T1000 (cell line): ENCODE measurements at places on chromosomes 6 and 20.

DNA sequence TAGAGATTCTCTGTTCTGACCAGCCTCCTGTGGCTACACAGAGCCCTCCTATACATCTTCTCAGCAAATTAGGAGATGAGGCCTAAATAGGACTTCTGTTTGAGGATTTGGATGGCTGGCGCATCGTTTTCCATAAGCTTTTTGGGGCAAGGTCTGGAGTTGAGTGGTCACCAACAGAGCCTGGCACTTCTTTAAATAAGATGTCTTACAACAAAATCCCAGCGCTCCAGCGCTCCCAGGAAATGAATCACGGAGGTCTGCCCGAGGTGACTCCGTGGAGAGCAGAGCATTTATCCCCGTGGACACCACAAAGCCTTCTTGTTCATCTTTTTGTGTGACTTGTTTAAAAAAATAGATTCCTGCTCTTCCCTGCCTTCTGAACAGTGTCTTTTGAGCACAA is 75.3 kb downstream of the GNAS-AS1 start:
- no peak for DNase-seq

GRCh38 chr20:34129518-34130162 is 17.6 kb upstream of the EIF2S2 start:
- DNase-seq = peak; percentile 34

GRCh38 chr20:8254911-8255582 is 123.0 kb downstream of the PLCB1 start:
- DNase-seq = no peak

GRCh38 chr6:126433927-126434326 is 94.0 kb downstream of the CENPW start:
- no peak for DNase-seq

- DNase-seq = no peak
Observed at GRCh38 chr20:10647471-10647870, 26.3 kb downstream of the JAG1 start.

GRCh38 chr6:129262661-129263060 is 379.7 kb downstream of the LAMA2 start:
- DNase-seq = no peak

DNA sequence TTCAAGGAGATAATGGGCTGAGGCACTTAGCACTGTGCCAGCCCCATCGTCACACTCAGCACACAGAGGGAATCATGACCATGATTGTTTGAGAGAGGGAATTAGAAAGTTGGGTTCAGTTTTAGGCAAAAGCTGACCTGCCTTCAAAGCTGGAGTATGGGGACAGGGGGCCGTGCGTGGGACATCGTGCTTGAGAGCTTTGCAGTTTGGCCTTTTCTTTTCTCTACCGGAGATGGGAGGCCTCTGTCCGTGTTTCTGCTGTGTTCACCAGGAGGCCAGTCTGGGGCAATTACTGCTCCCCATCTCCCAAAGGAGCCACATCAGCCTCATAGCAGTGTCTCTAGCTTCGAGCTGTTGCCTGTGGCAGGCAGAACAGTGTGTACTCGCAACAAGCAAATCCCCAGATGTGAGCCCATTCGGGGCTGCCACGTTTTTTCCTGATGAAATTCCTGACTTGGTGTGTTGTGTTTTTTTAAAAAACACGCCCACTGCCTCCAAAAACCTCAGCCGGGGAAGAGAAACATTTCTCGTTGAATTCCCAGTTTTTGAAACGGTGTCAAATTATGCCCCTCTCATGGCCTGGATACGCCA is 20.2 kb downstream of the EYA2 start:
- DNase-seq = no peak

- no peak for DNase-seq
Observed at GRCh38 chr6:84017709-84018452, 15.7 kb upstream of the MRAP2 start.

GRCh38 chr20:59939879-59940128 is 301 bp downstream of the PPP1R3D start:
- DNase-seq = no peak

DNA sequence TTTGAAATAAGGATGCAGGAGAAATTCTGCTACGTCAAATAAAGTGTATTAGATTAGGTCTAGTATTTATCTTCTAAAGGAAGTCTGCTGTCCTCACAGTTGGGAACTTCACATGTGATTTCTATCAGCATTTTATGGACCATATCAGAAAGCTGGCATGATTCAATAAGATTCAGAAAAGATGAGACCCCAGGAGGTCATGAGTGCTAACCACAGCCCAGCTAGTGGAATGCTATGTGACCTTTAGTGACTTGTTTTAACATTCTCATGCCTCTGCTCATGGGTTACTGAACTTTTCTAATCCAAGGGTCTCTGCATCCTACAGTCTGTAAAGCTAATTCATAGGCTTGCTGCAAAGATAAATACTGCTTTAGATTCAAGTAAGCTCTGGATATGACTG is 150.1 kb downstream of the GMPR start:
- DNase-seq = no peak

DNA sequence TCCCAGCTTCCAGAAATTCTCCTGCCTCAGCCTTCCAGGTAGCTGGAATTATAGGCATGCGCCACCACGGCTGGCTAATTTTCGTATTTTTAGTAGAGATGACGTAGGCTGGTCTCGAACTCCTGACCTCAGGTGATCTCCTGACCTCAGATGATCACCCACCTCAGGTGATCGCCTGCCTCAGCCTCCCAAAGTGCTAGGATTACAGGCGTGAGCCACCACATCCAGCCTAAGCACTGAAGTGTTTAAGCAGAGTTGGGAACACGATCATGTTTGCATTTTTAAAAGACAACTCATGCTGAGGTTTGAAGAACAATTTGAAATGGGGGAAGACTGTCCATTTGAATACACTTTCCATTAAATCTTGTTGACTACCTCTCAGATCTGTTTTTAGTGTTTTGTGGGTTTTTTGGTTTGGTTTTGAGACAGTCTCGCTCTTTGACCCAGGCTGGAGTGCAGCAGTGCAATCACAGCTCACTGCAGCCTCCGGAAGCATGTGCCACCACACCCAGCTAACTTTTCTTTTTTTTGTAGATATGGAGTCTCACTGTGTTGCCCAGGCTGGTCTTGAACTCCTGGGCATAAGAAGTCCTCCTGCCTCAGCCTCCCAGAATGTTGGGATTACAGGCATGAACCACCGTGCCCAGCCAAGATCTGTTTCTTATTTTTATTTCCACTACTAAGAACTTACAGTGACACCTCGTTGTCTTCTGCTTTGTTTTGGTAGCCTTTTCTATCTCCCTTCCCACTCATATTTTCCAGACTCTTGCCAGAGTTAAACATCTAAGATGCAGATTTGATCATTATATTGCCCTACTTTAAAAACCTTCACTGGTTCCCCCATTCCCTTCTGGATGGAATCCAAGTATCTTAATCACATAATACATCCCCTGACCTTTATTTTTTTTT is 5.5 kb downstream of the CASP8AP2 start:
- no peak for DNase-seq

DNA sequence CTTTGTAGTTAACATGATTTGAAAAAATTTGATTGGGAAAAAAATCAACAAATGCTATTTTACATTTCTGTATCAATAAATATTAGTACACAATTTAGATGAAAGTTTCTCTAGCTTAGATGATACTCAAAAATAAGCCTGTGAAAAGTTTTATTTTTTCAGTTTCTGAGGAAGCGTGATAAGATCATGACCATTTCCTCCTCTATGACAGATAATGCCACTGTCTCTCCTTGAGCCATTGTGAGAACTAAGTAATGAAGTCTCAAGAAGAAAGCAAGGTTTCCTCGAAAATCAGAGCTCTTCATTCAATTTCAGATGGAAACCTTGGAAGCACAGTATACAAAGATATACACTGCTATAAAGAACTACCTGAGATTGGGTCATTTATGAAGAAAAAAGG is 395.0 kb downstream of the HDGFL1 start:
- DNase-seq = no peak

DNA sequence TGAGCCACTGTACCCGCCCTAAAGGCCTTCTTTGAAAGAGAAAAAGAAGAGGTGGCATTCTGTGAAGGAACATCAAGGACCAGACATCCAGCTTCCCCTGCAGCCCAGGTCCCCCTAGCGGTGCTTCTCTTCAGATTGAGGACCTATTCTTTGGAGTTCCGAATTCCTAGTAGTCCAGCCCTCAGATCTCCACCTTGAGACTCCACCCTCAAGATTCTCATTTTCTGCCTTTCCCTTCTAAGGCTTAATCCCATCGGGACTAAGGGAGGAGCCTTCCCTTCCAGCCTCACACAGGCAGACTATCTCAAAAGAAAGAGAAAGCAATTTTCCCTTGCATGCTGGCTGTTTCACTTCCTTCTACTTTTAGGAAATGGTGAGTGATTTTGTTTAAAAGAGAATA is 32.5 kb downstream of the MUC22 start:
- DNase-seq = no peak

DNA sequence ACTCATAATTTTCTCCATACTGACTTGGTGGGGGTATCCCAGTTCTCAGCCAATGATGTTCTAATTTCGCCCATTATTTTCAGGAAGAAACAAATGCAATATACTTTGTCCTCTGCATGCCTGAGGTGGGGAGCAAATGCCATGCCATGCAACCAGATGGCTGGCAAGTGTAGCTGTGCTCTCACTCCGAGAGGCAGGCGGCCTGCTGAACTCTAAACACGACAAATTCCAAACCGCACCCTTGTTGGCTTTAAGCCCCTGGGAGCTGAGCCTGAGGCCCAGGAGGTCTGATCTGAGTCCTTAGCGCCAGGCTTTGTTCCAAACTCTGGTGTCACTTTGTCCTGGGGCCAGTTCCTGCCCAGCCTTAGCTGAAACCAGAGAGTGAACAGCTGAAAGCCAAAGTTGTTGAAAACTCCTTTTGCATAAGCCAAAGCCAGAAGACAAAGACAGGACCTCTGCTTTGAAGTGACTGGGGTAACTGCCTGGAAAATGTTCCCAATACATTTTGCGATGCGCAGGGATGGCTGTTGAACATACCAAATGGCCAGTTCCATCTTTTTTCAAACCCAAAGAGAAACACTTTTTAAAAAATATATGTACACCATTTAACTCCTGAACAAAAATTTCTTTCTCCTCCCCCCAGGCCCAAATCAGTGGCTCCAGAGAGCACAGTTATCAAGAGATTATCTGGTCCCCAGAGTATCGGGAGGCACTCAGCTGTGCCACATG is 46.2 kb downstream of the TTI1 start:
- DNase-seq = no peak

DNA sequence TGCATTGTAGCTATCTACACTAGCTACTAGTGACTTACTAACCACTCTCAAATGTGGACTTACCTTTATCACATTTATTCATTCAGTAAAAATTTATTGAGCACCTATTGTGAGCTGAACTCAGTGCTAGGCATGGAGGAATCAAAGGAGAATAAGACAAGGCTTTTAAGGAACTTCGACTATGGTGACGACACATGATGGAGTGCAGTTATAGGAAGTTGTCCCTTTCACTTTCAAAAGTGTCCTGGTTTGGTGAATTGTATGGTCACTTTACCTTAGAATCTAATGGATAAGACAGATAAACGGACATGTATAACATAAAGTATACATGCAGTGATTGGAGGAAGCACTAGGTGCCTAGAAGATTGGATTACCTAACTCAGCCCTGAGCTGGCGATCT is 4.3 kb downstream of the AKAP7 start:
- no peak for DNase-seq

GRCh38 chr6:20301256-20301655 is 89.0 kb upstream of the MBOAT1 start:
- no peak for DNase-seq

DNA sequence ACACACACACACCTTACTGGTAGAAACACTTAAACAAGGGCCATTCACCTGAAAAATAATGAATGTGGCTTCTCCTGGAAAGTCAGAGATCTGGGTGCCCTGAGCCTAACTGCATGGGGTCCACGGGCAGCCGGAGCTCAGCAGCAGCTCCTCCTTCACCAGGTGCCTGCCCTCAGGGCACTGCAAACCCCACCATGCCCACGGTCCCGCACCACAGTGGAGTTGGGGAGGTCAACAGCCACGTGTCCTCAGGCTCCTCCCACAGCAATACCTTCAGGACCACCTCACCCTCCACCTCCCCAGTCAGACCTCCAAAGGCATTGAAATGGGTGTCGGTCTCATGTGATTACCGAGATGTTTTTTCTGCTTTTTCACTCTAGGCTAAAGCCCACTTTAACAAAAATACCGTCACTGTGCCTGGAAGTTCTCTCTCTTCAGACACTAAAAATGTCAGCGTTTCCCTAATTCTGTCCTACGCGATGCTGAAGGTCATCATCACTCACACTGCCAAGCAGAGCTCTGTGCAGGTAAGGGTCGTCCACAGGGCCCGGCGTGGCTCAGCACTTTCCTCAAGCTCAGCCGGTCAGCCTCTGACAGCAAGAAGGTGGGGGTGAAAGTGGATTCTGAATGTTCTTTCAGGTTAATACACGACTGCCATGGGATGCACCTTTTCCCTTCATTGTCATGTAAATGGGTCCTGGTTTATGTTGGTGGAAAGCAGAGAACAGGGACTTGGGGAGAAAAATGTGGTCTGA is 48.9 kb downstream of the CDK5RAP1 start:
- no peak for DNase-seq

DNA sequence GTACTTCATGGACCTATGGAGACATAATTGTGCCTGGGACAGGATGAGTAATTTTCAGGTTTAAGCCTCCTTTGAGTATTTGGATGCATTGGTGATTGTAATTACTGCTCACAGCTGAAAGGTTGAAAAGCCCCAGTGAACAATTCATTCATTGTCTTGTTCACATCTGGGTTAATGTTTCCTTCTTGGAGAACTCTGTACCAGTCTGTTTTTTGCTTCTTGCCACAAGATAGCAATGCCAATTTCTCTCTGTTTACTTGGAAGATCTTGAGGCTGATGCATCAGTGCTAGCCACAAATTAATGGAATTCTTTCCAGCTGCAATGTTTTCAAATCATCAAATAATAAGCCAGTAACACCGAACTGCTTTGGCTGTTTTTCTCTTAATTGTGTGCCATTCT is 207.8 kb downstream of the BMP2 start:
- DNase-seq = no peak

DNA sequence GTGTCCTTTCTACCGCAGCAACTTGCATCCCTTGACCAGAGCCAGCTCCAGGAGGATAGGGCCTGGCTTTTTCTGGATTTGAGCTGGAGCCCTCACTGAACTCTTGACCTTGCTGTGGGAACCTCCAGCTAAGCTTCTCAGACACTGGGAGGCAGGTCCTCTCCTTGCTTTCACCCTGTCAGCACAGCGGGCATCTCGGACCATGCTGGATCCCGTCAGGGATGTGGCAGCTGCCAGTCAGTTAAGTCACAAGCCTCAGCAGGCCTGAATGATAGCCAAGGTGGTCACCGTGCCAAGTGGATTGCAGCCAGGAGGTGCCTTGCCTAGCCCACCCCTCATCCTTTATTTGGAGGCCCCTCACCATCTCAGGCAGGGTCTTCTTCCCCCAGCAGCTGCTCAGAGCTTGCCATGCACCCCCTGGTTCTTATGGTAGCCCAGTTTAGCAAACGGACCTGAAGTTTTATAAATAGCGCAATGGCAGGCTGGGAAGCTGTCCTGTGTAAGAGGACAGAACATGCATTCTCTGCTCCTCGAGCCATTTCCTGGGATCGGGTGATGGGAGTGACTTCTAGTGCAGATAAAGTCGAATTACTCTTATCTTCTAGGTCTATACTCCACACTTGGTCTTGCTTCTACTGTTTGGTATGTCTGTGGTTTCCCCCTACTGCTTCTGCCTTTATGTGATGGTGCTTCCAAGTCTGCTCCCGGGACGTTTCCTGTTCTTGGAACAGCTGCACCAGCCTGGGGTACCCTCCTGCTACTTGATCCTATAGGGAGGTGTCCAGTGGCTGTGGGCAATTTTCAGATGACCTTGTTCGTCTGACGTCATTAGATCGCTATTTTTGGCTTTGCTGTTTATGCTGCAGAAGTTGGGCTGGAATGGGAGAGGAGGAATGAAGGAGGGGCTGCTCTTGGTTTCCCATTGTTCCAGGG is 7.1 kb upstream of the MYLK2 start:
- peak; percentile 14 for DNase-seq
